ENCODE measurements at places on chromosomes 2 and 18.

- no peak overlapping the region for H3K4me3 ChIP-seq
- no peak overlapping the region for H3K27ac ChIP-seq
- H3K36me3 ChIP-seq: no peaks in the 10 kb centered on the region
- no peak for DNase-seq
- peaks cover 55% of the 10 kb centered on the region for H3K27me3 ChIP-seq
Measured at GRCh38 chr18:36302676-36303075, 5.2 kb downstream of the FHOD3 start.

- no peaks in the 10 kb centered on the region for H3K27me3 ChIP-seq
- H3K4me3 ChIP-seq: no peak overlapping the region
- peaks cover 4% of the 10 kb centered on the region for H3K36me3 ChIP-seq
- H3K27ac ChIP-seq: no peak overlapping the region
- peaks cover 4% of the 10 kb centered on the region for H3K4me1 ChIP-seq
Measured at GRCh38 chr18:34867520-34867919, 157.4 kb downstream of the DTNA start.

GRCh38 chr2:211766689-211767088 is 771.9 kb downstream of the ERBB4 start:
- peak overlapping the region; percentile 84 for H3K27ac ChIP-seq
- DNase-seq: no peak
- peak overlapping the region; percentile 64 for H3K4me3 ChIP-seq
- no peaks in the 10 kb centered on the region for H3K36me3 ChIP-seq

- no peak overlapping the region for H3K4me3 ChIP-seq
- no peaks in the 10 kb centered on the region for H3K27me3 ChIP-seq
- no peaks in the 10 kb centered on the region for H3K36me3 ChIP-seq
- H3K27ac ChIP-seq: no peak overlapping the region
- DNase-seq: no peak
Measured at GRCh38 chr2:164975891-164976290, 20.6 kb upstream of the SLC38A11 start.

- H3K36me3 ChIP-seq: no peaks in the 10 kb centered on the region
- H3K27ac ChIP-seq: peak overlapping the region; percentile 61
- H3K27me3 ChIP-seq: peaks cover 9% of the 10 kb centered on the region
Measured at GRCh38 chr2:172380436-172381274, 46.7 kb upstream of the ITGA6 start.
